Activated naive CD4-positive, alpha-beta T cell treated with anti-CD3 and anti-CD28 coated beads for 36 hours (primary cell): ENCODE measurements at places on chromosomes 2 and 18.

DNA sequence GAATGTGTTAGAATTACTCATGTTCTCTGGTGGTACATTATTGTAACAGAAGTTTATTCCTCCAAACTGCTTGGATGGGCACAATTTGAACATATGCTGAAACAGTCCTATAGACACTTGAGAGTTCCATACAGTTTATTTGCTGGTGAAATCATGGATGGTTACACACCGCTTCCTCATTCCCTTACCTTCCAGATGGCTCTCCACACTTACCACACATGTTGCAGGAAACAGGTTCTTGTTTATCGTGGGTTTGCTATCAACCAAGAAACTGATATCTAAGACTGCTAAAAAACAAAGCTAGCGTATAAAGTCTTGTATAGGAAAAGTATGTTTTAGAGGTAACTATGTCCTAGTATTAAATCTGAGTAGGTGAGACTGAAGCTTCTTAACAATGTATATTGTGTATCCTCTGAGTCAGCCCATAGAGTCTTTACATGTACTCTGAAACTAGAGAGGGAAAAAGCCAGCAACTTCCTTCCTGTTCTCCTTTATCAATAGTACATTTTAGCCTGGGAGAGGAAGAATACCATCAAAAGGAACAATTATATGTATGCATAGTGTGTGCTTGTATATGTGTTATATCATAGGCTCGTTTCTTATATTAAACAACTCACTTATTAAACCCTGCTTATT, 313.1 kb downstream of the PLCL1 start:
- DNase-seq, result no peak

DNA sequence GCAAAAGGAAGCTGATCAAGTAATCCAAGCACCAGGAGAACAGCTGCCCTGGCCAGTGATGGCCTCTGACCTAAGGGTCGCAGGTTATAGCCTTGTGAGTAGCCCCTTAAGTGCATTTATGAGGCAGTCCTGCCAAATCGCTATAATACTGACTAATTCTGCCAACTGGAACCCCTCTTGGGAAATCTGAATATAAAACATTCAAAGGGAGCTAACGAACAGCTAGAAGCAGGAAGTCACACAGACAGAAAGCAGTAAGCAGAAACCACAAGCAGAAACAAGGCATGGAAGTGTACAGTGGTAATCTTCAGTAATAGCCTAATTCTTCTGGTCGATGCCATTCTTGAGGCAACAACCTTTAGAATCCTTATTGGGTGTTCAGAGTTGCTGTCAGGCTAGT, 521.3 kb downstream of the METTL4 start:
- DNase-seq, result no peak

DNA sequence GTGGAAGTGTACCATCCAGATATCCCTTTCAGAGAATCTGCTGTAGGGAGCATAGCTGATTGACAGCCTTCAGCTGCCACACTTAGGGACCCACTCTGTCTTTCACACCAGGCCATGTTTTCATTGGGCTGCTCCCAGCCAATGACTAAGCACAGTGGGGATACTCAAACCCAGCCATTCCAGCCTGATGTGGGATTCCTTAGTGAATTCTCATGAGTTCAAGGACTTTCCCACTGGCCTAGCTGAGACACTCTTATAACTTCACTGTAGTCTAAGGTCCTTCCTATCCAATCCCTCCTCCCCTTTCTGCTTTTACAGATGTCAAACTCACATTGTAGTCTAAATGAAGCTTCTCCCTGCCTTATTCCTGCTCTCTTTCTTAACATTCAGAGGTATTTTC, 201.2 kb downstream of the PIK3C3 start:
- no peak for DNase-seq

- DNase-seq, result no peak
These were observed 232.3 kb downstream of the KLHL29 start for GRCh38 chr2:23617167-23617810.

DNA sequence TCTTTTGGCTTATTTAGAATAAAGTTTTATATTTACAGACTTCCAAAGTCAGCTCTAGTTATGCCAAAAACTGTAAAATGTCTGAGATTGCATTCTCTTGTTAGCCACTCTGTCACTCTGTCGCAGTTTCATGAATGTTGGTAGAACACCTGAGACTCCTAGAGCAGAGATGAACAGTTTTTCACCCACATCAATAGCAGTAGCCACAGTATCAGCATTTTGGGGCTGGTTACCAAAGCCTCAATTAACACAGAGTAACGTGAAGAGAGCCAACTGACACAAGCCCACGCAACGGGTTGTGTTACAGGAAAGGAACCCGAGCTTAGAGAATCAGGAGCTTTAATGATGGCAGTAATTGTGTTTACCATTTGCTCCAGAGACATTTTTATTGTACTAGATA, 443.0 kb upstream of the SLC39A10 start:
- no peak for DNase-seq

GRCh38 chr18:36469461-36469860, 171.9 kb downstream of the FHOD3 start:
- no peak for DNase-seq

DNA sequence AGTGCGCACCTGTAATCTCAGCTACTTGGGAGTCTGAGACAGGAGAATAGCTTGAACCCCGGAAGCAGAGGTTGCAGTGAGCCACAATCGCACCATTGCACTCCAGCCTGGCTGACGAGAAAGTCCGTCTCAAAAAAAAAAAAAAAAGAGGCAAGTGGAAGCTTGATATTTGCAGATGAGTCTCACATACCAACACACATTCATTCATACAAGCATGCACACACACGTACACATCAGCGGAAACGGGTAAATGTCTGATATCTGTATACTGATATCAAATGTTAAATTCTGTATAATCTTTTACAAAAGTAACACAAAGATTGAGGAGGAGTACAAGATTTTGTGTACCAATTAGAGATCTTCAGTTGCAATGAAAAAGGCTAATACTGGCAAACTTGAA, 47.8 kb upstream of the SPOPL start:
- DNase-seq, result no peak
